ENCODE measurements at places on chromosomes 4 and X.

GRCh38 chr4:128153800-128154199 is 92.7 kb downstream of the LARP1B start:
- DNase-seq: no peak

DNA sequence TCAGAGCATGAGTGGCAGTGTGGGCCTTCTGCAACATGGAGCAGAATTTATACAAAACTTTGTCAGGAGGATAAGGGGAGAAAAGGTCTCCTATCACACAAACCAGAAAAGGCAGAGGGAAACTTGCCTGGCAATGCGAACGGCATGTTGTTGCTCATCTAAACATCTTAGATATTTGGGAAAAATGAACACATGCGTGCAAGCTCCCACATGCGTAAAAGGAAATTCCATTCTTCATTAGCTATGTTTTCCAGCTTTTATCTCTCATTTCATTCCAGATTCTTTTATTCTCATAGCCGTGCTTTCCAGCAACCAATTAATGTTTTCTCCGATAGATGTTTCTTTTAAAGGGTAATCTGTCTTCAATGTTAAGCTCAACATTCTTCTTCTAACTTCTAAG is 31.3 kb upstream of the GBA3 start:
- DNase-seq: no peak

- peak; percentile 54 for DNase-seq
Observed at GRCh38 chrX:2708021-2708420, 16.9 kb downstream of the CD99 start.

GRCh38 chr4:102263024-102263787 is 82.1 kb downstream of the SLC39A8 start:
- DNase-seq: peak; percentile 54

DNA sequence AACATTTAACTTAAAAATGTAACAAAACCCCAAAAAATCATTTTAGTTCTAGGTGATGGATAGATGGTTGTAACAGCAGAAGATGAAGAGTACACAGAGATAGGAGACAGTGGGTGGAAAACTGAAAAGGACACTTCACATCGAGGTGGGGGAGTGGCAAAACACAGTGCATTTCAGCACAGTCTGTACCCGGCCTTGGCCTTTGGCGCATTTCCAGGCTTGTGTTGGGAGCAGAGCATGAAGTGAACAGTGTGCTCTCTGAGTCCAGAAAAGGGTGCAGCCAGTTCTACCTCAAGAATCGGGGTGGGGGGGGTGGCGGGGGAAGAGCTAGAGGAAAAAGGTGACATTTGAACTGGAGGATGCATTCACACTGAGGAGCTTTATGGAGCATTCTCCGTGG is 4.3 kb downstream of the TSPYL2 start:
- no peak for DNase-seq

DNA sequence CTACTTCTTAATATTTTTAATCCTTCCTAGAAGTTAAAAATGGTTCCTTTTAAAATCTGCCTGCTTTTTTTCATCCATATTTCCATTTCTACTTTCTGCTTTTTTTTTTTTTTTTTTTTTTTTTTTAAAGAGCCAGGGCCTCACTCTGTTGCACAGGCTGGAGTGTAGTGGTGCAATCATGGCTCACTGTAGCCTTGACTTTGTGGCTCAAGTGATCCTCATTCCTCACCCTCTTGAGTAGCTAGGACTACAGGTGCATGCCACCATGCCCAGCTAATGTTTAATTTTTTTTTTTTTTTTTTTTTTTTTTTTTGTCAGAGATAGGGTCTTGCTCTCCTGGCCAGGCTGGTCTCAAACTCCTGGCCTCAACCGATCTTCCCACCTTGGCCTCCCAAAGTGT is 39.7 kb downstream of the MND1 start:
- DNase-seq: no peak

GRCh38 chrX:13681595-13681994 is 7.3 kb upstream of the RAB9A start:
- no peak for DNase-seq

DNA sequence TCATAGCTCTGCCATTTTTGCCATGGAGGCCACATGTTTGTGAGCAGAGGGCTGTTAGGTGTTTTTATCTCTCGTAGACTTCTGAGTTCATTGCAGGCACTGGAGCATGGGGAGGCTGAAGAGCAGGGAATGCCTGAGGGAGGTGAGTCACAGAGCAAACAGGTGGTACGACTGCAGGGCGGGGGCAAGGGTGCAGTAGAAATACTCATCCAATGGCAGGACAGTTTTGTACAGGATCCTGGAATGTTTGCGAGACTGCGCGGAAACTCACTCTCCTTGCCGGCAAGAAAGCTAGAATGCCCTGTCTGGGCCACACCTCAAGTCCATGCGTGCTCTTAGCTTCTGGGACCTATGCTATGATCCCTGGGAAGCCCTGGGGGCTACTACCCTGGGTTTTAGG is 20.0 kb upstream of the VCX2 start:
- no peak for DNase-seq

DNA sequence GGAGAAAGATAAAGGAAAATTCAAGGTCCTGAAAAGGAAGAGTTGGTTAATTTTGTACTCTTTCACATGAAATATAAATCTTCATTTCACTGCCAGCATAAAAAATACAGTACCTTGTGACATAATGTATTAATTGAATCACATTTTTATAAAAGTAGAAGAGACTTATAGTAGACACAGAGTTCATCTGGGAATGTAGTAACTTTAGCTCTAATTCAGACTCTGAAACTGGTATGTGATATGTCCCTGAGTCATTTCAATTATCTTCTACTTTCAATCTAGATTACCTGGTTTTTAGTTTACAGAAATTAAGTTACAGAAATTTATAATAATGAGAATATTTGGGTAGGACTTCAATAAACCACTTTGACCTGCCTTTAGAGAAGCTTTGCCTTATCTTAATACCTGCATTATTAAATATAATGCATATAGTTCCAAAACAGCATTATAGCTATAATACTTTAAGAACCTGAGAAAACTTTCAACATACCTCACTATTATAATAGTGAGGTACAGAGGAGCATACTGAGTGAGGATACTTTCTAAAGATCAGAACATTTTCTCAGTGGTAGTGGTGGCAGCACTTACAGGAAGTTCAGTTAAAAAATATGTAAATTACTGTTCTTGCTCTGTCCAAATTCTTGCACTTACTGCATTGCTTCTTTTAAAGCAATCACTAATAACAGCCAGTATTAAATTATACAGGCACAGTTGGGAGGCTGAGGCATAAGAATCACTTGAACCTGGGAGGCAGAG is 11.2 kb downstream of the NEK1 start:
- DNase-seq: no peak

DNA sequence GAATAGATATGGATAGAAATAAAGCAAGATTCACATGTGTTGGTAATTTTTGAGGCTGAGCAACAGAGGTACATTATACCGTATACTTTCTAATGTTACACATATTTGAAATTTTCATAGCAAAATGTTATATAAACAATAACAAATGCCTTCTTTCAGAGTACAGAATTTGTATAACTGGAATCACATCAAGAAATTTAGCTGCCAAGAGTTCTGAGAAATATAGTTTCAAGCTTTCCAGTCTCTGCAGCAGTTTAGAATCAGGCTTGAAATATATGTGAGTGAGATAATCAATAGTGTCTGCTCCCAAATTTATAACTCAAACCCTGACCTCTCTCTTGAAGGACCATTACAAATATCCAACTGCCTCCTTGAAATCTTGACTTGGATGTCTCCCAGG is 23.8 kb downstream of the FAM184B start:
- DNase-seq: no peak

- DNase-seq: no peak
Observed at GRCh38 chrX:117743469-117744251, 372.9 kb downstream of the KLHL13 start.

- DNase-seq: no peak
Observed at GRCh38 chrX:126836186-126836585, 16.7 kb downstream of the PRR32 start.

DNA sequence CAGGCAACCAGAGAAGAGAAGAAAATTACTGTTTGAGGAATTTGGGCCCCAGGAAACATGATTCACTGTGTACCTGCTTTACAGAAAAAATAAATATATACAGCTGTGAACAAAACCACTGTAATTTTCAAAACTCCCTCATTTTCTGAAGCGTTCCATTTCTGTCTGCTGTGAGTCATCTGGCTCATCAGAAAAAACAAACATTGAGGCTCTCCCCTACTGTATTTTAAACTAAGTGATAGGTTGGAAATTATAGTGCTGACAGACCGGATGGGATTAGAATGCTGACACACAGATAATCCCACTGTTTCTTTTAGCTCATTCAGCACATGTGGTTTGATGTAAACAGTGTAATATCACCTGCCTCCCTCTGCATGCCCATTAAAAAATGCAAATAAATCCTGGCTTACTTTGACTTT is 847.0 kb downstream of the TRIML1 start:
- DNase-seq: peak; percentile 55

Measured in ELR (cell line).